Cerebellum (tissue), 4 donors: ENCODE measurements at places on chromosomes 16 and 17. TPM values are rescaled to one million over a fixed set of nuclear protein-coding genes. Genes with fewer than 3 reads are reported as not detected.

KRT23 gene
- not detected for total RNA-seq

SPHK1 gene
- 3.3 TPM for total RNA-seq

PPP1R27 gene
- total RNA-seq: not detected

DNA sequence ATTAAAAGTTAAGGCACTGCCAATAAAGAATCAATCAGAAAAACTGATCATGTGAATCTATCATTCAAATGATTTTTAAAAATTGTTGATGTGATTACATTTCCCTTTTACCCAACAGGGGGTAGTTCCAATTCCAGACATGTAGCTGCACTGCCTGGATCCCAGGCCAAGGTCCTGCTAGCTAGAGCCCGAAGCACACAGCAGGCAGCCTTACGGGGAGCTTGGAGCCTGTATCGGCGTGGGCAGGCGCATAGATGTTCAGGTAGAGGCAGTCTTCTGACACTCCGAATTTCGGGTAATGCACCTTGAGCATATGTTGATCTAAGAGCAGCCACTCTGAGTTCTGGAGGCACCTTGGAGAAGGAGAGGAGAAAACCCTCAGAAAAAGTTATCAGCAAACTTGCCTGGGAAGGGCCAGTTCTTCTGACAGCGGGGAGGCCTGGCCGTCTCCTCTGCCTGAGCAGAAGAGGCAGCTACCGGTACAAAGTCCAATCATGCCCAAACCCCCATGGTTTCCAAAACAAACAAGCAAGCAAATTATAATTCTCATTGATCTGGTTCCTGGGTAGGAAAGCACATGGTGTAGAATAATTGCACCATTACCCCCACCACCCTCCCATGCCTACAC lies 3.6 kb downstream of the CES5A start:
- no peak for DNase-seq

DNA sequence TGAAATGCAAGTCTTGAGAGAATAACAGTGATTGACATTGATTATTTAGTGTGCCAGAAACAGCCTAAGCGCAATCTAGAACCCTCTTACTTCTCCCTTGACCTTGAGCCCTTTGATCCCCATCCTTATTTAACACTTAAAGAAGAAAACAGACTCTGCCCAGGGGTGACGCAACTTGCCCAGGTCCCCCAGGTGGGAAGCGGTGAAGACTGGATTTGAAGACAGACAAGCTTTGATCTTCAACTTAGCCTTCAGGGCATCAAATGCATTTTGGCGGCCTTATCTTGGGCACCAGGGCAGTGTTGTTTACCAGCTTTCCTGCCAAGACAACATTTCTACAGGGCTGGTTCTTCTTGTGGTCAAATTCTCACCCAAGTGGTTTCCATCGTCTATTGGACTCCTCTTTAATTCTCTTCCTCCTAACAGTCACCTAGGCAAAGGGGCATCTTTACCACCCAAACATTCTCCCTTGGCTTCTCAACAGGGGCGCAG lies 8.9 kb upstream of the CIITA start:
- DNase-seq: no peak

GRCh38 chr17:69058165-69058564 lies 2.6 kb downstream of the ABCA9 start:
- no peak for DNase-seq

- no peak for DNase-seq
Measured at GRCh38 chr17:59483860-59484259, 81.5 kb upstream of the DHX40 start.
